ENCODE measurements at places on chromosomes 7 and 10.

GRCh38 chr7:114554781-114555537, 140.3 kb downstream of the FOXP2 start:
- no peak for DNase-seq

- DNase-seq, result no peak
Measured at GRCh38 chr10:15472431-15473395, 101.6 kb upstream of the FAM171A1 start.

DNA sequence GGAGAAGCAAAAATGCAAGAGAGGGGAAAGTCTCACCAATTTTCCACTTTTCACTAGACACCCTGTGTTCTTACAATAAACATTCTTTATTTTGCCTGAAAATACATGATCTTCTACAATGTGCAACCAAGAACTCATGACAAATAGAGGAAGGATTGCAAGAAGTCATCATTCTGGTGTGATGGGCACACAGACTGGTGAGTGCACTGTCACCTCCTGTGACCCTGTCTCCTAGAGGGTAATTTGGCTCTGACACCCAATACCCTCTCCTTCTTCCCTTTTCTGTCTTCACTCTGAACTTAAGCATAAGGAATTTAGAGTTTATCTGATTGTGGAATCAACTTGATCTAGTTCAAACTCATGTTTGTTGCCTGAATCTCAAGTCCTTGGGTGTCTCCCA, 153.7 kb downstream of the SH2D4B start:
- DNase-seq, result no peak

DNA sequence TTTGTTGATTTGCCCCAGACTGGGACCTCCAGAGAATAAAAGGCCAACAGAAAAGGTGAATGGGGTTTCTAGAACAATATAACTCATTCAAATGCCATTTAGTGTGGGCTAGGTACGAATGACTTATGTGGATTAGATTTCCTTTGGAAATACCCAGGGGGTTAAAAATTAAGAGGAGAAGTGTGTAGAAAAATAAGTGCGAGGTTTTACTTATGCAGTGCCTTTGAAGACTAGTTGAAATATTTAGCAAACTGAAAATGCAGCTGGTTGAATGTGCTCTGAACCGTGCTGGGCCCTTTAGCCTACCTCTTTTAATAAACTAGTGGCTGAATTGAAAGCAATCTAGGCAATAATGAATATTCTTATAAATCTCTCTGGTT, 180.6 kb downstream of the LRMDA start:
- DNase-seq, result no peak

- no peak for DNase-seq
Measured at GRCh38 chr7:74443543-74444247, 10.0 kb upstream of the GTF2IRD1 start.

GRCh38 chr7:142629588-142630260, 119.5 kb upstream of the PRSS1 start:
- no peak for DNase-seq
